ENCODE measurements at places on chromosomes 12 and 14. TPM values are rescaled to one million over a fixed set of nuclear protein-coding genes. Genes with fewer than 3 reads are reported as not detected.

- no peak overlapping the region for H3K27ac ChIP-seq
- no peaks in the 10 kb centered on the region for H3K36me3 ChIP-seq
- no peak for DNase-seq
- H3K4me1 ChIP-seq, result peaks cover 3% of the 10 kb centered on the region
Observed at GRCh38 chr12:55607821-55608594, 28.7 kb upstream of the OR10P1 start.

- no peak overlapping the region for H3K4me3 ChIP-seq
- peaks cover 10% of the 10 kb centered on the region for H3K4me1 ChIP-seq
- no peaks in the 10 kb centered on the region for H3K36me3 ChIP-seq
- H3K27me3 ChIP-seq, result no peaks in the 10 kb centered on the region
- H3K27ac ChIP-seq, result no peak overlapping the region
Observed at GRCh38 chr12:26741584-26742227, 91.3 kb downstream of the ITPR2 start.

DNA sequence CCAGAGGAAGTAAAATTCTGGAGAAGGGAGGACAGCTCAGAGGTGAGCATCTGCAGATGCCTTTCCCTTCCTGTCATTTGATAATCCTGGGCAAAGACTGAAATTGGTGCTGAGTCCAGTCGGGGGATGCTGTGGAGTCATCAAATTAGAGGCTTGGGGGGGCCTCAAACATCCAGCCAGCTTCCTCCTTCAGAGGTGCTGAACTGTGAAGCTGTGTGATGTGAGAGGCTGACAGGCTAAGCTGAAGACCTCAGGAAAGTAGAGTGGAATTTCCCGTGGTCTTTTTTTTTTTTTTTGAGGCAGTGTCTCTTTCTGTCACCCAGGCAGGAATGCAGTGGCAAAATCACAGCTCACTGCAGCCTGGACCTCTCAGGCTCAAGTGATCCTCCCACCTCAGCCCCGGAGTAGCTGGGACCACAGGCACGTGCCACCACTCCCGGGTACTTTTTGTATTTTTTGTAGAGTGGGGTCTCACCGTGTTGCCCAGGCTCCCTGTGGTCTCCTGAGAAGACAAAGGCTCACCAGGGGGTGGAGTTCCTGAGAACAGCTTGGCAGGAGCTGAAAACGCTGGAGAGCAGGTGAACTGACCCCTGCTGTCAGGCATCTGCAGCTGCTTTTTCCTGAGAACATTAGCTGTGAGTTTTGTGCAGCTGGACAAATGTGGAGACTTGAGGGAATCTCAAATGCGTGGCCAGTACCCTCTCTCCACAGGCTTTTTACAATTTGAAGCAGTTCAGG, 6.1 kb upstream of the TCL1B start:
- no peaks in the 10 kb centered on the region for H3K36me3 ChIP-seq
- no peaks in the 10 kb centered on the region for H3K4me1 ChIP-seq
- DNase-seq, result peak; percentile 14
- no peak overlapping the region for H3K4me3 ChIP-seq
- H3K27me3 ChIP-seq, result no peaks in the 10 kb centered on the region
- H3K27ac ChIP-seq, result no peak overlapping the region

DNA sequence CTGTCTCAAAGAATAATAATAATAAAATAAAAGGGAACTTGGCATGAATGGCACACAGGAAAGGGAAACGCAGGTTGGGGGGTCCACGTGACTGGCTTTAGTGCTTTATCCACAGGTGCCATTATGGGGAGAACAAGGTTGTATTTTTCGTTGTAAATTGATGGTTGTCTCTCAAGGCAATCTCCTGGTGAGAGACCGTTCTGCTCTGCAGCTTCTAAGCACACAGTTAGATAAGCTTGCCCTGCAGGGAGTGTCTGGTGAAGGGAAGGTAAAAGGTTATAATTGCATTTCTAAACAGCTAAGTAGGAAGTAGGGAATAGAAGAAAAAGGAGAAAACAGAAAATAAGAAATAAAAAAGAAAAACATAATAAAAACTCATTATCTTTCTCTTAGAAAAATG, 69.1 kb upstream of the CPSF6 start:
- DNase-seq, result no peak
- H3K27ac ChIP-seq, result no peak overlapping the region
- no peak overlapping the region for H3K4me3 ChIP-seq
- H3K27me3 ChIP-seq, result no peaks in the 10 kb centered on the region
- H3K36me3 ChIP-seq, result no peaks in the 10 kb centered on the region

GRCh38 chr12:108375986-108376663, 37.0 kb upstream of the CMKLR1 start:
- no peaks in the 10 kb centered on the region for H3K4me1 ChIP-seq
- DNase-seq, result no peak
- no peaks in the 10 kb centered on the region for H3K27me3 ChIP-seq
- H3K27ac ChIP-seq, result no peak overlapping the region
- no peak overlapping the region for H3K4me3 ChIP-seq

DNA sequence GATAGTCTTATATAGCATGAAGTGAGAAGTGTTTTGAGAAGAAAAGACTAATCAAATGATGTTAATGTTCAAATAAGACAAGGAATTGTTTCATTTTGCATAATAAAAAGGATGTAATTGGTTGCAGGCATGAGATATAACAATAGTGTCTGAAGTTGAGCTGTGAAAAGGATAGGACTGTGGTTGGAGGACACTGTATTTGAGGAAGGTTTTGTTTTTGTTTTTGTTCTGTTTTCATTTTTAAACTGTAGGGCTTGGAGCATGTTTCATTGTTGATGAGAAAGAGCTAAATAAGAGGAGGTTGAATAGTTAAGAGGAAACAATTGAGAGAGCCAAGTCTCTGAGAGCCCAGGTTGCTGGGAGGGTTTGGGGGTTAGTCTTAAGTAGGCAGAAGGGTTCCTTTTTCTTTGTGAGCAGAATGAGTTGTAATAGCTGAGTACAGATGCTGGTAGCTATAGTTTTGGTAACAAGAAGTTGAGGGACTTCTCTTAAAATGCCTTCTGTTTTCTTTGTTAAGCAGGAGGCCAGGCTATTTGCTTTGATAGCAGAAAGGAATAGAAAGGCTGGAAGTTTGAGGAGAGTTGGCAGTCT, 58.4 kb downstream of the CCDC91 start:
- H3K27me3 ChIP-seq, result no peaks in the 10 kb centered on the region
- no peaks in the 10 kb centered on the region for H3K36me3 ChIP-seq
- no peak for DNase-seq
- H3K4me1 ChIP-seq, result no peaks in the 10 kb centered on the region

DNA sequence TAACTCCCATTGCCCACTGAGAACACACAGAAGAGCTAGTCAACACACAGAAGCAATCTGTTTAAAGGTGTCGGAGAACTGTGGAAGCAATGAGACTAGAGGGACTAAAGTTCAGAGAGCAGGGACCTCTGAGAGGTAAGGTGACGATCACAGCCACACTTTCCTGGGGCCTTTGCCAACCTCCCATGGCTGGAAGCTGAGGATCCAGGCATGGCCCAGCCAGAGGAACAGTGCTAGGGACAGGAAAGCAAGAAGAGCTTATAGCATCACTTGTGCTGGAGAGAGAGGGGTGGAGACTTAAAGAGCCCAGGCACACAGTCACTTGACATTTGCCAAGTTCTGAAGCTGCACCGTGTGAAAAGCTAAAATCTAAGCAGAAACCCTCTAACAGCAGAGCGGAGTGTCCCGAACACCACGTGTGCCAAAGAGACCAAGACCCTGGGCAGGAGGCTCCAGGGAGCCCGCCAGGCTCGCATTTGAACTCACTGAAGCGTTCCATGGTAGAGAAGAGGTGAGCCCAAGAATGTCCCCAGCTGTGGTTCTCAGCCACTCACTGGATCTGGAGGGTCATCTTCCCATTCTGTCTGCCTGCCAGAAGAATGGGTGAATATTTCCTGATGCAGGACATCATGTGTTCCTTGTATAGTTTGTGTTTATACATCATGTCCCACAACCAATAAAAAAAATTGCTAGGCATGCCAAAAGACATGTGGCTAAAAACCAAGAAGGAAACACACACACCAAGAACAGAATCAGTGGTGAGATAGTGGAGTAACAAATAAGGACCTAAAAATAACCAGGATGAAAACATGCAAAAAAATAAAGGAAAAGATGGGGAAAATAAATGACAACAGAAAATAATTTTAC, 174.0 kb upstream of the C14orf180 start:
- no peaks in the 10 kb centered on the region for H3K36me3 ChIP-seq
- H3K27me3 ChIP-seq, result no peaks in the 10 kb centered on the region
- DNase-seq, result no peak
- no peak overlapping the region for H3K4me3 ChIP-seq
- H3K4me1 ChIP-seq, result no peaks in the 10 kb centered on the region

GRCh38 chr12:111693818-111694217, 8.0 kb downstream of the ACAD10 start:
- peaks cover 15% of the 10 kb centered on the region for H3K36me3 ChIP-seq
- H3K27me3 ChIP-seq, result no peaks in the 10 kb centered on the region
- no peaks in the 10 kb centered on the region for H3K4me1 ChIP-seq
- DNase-seq, result no peak
- H3K4me3 ChIP-seq, result no peak overlapping the region
- no peak overlapping the region for H3K27ac ChIP-seq

- no peaks in the 10 kb centered on the region for H3K36me3 ChIP-seq
- H3K4me1 ChIP-seq, result no peaks in the 10 kb centered on the region
- H3K4me3 ChIP-seq, result no peak overlapping the region
- DNase-seq, result no peak
- H3K27me3 ChIP-seq, result no peaks in the 10 kb centered on the region
Observed at GRCh38 chr12:38157274-38157932, 159.2 kb upstream of the ALG10B start.

GRCh38 chr14:64191756-64192155, 102.4 kb downstream of the ESR2 start:
- H3K4me3 ChIP-seq, result no peak overlapping the region
- peaks cover 4% of the 10 kb centered on the region for H3K36me3 ChIP-seq
- DNase-seq, result no peak
- no peak overlapping the region for H3K27ac ChIP-seq
- peaks cover 8% of the 10 kb centered on the region for H3K4me1 ChIP-seq

DNA sequence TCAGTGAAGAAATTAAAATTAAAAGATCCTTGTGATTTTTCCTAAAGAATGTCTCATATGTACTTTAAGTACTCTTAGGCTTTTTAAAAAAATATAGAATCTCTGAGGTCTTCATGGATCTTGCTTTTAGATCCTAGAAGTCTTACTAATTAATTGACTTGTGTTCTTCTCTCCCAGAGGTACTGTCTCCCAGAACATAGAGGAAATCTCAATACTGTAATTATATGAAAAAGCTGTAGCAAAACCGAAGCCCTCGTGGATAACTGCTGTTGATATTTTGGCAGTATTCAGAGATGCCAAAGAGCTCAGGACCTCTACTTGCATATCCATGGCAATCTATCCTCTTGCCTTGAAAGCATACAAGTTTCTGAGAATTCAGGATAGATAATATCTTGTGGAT, at the start of gene OR9K2:
Gene OR9K2, plus strand, starts transcription at position 301 of the 400 bp plus-strand sequence. CDS start 3,429 bp downstream, outside the sequence.
- H3K4me3 ChIP-seq, result no peak within 1 kb of the TSS
- H3K27ac ChIP-seq, result no peak within 1 kb of the TSS
- H3K4me1 ChIP-seq, result no peaks in the 10 kb centered on the region
- no peak for DNase-seq

DNA sequence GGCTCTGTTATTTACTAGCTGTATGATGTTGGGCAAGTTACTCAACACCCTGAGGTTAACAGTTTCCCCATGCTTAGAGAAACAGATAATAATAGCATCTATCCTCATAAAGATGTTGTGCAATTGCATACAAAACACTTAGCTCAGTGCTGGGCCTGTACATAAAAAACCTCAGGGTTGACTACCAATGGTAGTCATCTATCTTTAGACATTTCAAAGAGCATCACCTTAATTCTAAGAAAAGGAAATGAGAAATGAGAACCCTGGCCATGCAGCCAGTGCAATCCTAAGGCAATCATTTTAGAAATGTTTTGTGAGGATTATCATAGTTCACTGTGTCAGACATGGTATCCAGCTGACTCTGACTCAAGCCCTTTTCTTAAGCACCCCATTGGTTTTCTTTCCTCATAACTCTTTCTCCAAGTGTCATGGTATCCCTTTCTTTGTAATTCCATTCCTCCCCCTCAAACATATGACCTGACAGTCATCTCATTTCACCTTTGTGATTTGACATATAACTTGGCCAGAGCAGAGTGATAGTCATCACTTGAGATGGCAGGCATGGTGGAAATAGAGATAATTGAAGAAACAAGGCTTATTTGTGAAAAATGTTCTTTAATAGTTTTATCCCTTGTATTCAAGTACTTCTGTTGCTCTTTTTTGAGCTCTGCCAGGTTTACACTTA, 29.5 kb upstream of the OSBPL8 start:
- H3K27me3 ChIP-seq, result no peaks in the 10 kb centered on the region
- no peak overlapping the region for H3K4me3 ChIP-seq
- no peak for DNase-seq
- no peak overlapping the region for H3K27ac ChIP-seq
- no peaks in the 10 kb centered on the region for H3K4me1 ChIP-seq
- no peaks in the 10 kb centered on the region for H3K36me3 ChIP-seq

DNA sequence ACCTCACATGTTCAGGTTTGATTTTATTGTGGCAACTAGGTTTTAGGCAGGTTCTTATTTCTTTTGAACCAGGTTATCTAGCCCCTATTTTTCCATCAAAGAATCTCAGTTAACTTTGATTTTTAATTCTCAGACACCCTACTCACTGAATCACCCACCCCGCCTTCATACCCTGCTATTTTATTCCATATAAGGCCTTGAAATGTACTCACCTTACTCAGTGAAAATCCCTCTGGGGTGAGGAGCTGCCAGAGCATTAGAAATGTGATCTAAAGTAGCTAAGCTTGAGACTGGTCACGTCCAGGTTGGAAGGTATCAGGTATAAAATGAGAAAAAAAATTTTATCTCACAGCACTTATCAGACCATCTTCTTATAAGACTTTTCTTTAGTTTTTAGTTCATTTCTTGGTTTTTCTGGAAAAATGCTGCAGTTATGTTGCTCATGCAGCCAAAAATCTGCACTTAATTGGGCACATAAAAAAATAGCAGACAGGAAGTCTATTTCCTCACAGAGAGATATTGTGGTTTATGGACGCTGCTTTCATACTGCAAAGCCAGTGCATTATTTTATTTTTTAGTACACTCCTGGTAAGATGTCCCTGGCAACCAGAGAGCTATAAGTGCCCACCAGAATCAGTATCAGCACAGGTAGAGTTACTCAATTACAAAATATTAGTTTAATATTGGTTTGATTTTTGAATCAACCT, 101.5 kb upstream of the CCDC91 start:
- H3K36me3 ChIP-seq, result no peaks in the 10 kb centered on the region
- no peak for DNase-seq

DNA sequence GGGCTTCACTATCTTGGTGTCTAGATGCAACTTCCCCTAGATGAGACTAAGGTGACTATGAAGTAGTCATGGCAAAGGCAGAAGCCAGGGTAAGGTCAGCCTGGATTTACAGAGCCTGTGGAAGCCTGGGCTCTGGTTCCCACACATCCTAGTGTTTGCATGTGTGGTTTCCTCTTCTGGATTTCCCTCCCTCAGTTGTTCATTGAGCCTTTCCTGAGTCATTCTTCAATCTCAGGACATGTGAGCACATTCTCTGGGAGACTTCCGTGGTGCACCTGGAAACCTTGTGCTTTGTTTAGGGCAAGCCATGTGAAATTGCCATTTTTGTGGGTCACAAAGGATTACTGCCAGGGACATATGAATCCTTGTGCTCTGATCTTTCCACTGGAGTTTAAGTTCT, 236.6 kb downstream of the C12orf75 start:
- H3K4me3 ChIP-seq, result no peak overlapping the region
- no peaks in the 10 kb centered on the region for H3K36me3 ChIP-seq
- no peak for DNase-seq
- H3K27me3 ChIP-seq, result no peaks in the 10 kb centered on the region

The DPPA3 gene
- total RNA-seq, result not detected

The NOS1 gene
- total RNA-seq, result 0.80 TPM

The ABCD4 gene
- total RNA-seq, result 43.9 TPM

The KRT83 gene
- not detected for total RNA-seq

The FOXM1 gene
- total RNA-seq, result 4.0 TPM

The ART4 gene
- total RNA-seq, result 1.1 TPM

The RASAL1 gene
- total RNA-seq, result 0.65 TPM

The PPFIA2 gene
- 1.5 TPM for total RNA-seq

The DPF3 gene
- 3.9 TPM for total RNA-seq

The PRB3 gene
- 0.49 TPM for total RNA-seq
